Activated T-helper 1 cell treated with anti-CD3 and anti-CD28 coated beads, Interleukin-12 subunit alpha, Interleukin-12 subunit beta, Interleukin-2, Interleukin-4 antibody, amounts not matched to agents 30 ng/mL and 10 ng/mL and 1 ng/mL, durations not matched to agents 14 hours and 24 hours and 36 hours (primary cell): ENCODE measurements at places on chromosomes 12 and 14.

DNA sequence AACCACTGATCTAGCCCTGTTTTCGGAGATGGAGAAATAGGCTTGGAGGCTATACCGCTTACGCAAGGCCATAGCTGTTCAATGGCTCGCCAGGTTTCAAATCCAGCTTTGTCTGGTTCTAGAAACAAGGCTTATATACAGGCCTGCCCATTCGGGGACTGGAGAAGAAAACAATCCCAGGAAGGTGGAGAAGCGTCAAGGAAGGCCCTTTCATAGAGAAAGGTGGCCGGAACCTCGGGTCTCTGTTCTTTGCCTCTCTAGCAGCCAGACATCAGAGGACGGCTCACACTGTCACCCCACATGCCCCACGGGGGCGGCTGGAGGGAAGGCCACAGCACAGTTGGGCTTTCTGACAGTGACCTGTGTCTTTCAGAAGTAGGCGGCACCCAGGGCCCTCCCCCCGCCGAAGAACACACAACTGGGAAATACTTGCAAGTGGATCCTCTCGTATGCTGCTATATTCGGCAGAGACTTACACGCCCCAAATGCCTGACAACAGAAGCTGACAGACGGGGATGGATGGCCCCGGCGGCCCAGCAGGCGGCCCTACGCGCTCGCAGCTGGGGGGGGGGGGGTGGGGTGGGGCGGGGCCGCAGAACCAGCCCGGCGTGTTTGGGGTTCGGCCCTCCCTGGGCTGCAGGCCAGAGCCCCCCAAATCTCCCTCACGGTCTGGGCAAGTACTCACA, 4.5 kb upstream of the SETD1B start:
- DNase-seq: peak; percentile 39

- no peak for DNase-seq
Observed at GRCh38 chr14:95518045-95518751, 1.7 kb upstream of the SYNE3 start.

DNA sequence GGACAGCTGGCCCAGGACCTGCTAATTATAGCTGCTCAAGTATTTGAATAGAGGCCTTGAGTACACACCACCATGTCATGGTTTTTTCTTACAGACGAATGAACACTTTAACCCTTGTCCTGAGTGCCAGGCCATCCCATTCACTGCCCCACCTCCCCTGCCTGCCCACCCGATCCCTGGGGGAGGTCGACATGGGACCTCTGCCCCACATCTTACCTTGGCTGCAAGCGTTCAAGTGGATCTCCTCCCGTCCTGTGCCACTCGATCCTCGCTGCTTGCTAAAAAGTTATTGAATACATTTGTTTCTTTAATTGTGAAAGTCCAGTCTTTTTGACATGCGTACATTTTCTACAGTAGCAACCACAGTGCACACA, 10.3 kb downstream of the RTL1 start:
- DNase-seq: no peak

DNA sequence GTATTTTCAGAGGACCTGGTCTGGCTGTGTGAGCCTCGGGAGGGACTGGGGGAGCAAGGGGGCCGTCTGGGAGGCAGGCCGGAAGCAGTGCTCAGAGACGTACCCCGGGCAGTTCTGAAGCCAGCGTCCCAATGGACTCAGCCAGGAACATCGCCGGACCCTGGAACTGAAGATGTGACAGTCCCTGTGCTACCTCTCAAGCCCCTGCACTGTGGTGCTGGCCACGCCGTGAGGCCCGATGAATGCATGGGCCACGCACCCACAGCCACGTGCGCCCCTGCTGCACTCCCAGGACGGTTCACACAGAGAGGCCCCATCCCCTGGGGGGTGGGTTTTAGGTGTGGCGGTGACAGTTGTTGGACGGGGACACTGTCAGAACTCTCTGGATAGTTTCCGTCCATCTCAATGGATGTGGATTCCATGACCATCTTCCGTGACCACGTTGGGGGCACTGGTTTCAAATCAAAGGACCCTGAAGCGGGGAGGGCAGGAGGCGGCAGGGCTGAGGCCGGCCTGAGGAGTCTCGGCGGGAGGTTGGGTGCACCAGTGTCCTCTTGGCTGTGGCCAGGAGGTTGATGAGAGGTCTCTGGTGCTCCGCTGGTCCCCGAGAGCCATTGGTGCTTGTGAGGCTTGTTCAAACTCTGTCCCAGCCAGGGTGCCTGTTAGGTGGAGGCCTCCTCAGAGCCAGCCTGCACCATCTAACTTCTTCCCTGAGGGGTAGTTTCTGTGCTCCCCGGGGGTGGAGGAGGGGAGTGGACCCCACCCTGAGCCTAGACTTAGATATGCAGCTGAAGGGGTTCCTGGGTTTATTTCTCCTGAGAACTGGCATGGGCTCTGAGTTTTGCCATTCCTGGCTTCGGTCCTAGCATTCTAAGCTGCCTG, 36.3 kb upstream of the TSPAN9 start:
- no peak for DNase-seq

- DNase-seq: peak; percentile 77
Observed at GRCh38 chr12:6914246-6914946, at the start of gene ENO2. Gene ENO2 (plus strand): TSS chr12:6914580. CDS start chr12:6915833, 1,253 bp downstream.

DNA sequence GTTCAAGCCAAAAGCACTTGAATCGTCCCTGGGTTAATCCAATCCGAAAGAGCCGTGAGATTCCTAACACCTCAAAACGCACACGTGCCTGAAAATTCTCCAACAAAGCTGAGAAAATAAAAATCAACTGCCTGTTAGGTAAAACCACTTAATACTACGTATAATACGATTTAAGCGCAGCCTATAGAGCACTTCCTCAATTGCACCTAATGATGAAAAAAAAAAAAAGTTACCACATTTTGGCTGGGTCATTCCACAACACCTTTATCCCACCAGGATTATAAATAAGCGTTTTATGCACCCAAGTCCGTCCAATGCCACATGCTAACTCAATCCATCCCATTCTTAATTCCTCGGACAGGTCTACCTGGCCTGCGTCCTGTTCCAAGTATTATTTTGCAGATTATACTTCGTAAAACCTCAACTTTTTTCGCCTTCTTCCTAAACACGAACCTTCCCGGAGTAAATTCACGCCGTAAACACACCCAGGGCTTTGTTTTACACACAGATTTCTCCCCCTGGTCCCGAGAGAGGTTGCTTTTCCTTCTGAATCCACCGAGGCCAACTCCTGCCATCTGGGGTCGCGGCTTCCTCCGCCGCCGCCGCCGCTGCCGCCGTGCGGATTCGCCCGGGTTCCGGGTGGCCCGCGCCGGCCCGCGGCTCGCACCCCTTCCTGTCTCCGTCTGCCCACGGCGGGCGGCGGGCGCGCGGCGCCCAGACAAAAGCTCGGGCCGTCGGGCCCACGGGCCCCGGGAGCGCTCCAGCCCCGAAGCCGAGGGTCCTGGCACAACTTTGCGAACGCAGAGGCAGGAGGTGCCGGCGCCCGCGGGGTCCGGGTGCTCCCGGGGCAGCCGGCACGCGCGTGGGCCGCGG, 66.2 kb downstream of the RNF34 start:
- DNase-seq: peak; percentile 46

- no peak for DNase-seq
Observed at GRCh38 chr14:75770635-75771034, 109.6 kb downstream of the TTLL5 start.

- no peak for DNase-seq
Observed at GRCh38 chr14:90381999-90382451, 14.8 kb upstream of the CALM1 start.

DNA sequence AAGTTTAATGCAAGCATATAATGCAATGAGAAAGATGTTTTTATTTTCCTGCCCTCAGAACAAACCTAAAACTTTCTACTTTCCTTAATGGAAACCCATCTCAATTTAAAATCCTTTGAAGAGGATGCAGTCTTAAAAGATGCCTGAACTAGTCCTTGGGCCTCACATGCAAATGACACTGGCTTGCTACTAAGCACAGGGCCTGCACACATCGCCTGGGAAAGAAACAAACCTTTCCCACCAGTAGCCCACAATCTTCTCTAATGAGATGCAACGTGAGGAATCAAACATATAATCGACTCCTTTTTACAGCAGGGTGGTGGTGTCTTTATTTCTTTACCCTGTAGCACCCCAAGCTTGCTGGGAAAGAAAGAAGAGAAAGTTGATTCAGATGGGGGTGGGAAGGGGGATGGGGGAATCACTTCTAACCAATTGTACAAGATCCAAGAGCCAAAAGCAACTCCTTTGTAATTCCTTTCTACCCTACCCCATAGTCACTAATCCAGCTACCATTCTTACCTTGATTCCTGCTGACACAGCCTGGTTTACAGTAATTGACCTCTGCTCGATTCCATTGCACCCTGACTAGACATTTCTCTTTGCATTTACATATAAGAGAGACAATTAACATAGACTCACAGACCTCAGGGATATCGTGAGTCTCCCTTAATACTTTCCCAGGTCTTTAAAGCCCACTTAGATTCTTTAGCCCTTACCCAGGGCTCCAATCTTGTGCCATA, 69.5 kb upstream of the FERMT2 start:
- DNase-seq: no peak

GRCh38 chr14:87461704-87462103, 531.3 kb downstream of the GALC start:
- DNase-seq: no peak

- peak; percentile 35 for DNase-seq
Observed at GRCh38 chr14:91911474-91912032, 35.9 kb downstream of the FBLN5 start.

DNA sequence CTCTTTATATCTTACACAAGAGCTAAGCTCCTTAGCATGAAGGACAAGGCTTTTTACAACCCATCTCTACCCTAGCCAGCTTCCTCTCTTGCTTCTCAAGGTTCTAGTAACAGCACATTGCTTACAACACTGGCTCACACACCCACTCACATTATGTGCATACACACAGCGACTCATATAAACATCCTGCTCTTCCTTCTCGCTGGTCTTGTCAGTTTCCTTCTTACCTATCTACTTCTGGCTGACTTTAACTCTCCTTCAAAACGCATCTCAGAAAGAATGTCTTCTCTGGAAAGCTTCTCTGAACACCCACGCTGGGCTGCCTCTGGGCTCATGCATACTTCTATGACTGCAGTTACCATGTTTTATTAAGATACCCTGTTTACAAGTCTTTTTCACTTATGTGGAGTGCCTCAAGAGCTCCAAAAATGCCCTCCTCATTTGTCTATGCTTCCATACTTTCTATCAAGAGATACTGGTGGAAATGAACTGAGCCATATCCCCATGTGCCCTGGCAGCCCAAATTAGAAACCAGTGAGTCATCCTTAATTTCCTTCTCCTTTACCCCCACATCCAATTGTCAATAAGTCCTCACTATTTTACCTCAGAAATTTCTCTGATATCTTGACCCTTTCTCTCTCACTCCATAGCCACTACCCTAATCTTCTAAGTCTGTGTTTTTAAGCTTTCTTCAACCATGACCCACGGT, 126.9 kb upstream of the KRAS start:
- DNase-seq: peak; percentile 37

DNA sequence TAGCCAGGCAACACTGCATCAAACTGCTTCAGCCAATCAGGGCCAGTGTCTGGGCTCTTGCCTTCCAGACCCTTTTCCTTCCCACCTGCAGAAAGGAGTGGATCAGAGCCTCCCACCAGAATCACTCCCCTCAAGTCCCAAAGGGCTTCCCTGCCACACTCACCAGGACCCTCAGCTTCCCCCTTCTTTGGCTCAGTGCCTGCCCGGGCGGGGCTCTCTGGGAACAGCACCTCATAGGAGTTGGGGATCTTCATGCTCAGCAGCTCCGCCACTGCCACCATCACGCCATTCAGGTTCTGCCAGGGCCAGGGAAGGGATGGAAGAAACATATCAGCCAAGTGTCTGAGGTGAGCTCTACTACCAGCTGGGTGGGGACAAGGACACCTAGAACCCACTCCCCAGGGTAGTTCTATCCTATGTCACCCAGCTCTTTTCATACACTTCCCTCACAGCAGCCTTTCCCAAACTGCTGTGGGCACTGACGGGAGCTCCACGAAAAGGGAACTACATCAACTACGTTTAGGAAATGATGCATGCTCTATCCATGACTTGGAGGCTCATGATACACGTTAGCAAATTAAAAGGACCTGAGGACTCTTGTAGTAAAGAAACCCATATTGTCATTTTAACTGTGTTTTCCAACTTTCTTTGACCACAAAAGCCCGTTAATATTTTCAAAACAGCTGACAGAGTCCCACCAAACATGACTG, 9.4 kb upstream of the PRKAG1 start:
- no peak for DNase-seq

- DNase-seq: no peak
Observed at GRCh38 chr14:31084385-31084784, 58.2 kb upstream of the STRN3 start.

GRCh38 chr14:30641207-30641606, 19.1 kb downstream of the SCFD1 start:
- DNase-seq: no peak

GRCh38 chr12:88628856-88629509, 48.7 kb upstream of the KITLG start:
- no peak for DNase-seq

- DNase-seq: no peak
Observed at GRCh38 chr12:65918021-65918420, 93.7 kb downstream of the HMGA2 start.

DNA sequence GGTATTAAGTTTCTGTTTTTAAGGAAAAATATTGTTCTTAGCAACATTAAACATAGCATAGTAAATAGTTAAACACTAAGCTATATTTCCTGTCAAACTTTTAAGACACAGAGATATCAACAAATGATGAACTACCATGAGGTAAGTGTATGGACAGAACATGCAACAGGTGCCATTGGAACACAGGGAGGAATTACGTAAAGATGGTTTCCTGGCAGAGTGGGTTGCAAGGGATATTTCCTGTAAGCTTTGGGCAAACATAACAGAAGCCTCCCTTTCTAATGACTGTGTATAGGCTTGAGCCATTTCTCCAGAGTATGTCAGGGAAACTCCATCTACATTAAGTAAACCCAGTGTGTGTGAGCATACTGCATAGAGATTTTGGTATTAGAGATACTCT, 31.7 kb upstream of the HELB start:
- DNase-seq: no peak

GRCh38 chr14:103816991-103817390, 30.4 kb downstream of the PPP1R13B start:
- DNase-seq: no peak

GRCh38 chr12:78916845-78917480, 52.4 kb downstream of the SYT1 start:
- DNase-seq: no peak

DNA sequence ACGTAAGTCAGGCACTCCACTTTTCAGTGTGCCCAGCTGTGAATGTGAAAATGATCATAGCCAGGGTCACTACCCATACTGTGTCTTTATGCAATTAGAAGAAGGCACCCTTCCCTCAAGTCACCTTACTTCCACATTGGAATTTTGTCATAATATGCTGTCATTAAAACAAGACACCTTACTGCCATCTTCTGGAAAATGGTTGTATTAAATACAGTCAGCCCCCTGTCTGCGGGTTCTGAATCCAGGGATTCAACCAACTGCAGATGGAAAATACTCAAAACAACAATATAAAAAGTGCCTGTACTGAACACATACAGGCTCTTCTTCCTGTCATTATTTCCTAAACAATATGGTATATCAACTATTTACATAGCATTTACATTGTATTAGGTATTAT, 70.2 kb upstream of the TBX5 start:
- no peak for DNase-seq
